ENCODE measurements at places on chromosomes 16 and 17.

GRCh38 chr17:67239597-67239996, 5.4 kb downstream of the HELZ start:
- DNase-seq: no peak

- no peak for DNase-seq
Observed at GRCh38 chr17:32299580-32300164, 34.0 kb downstream of the RHBDL3 start.

DNA sequence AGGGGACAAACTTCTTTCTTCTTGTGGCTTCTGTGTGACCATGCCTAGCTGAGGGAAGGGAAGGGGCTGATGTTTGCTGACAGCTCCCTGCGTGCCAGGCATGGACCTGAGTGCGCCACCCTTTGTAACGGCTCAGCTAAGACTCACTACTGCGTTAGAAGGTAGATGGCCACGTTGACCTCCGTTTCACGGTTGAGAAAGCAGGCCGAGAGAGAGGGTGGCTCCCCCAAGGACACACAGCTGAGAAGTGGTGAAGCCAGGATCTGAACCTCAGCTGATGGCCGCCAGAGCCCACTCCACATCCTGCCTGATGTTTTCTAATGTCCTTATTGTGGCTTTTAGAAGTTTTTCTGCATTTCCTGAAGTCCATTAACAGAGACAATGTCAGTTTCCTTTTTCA, 45.1 kb downstream of the RGS9 start:
- no peak for DNase-seq

- no peak for DNase-seq
Observed at GRCh38 chr16:59198487-59198886, 464.4 kb upstream of the GOT2 start.

- DNase-seq: no peak
Observed at GRCh38 chr17:68257934-68258333, 10.1 kb downstream of the AMZ2 start.

GRCh38 chr17:82434216-82434565, 15.8 kb upstream of the OGFOD3 start:
- no peak for DNase-seq

- DNase-seq: no peak
Observed at GRCh38 chr16:73418051-73418450, 370.1 kb upstream of the ZFHX3 start.

DNA sequence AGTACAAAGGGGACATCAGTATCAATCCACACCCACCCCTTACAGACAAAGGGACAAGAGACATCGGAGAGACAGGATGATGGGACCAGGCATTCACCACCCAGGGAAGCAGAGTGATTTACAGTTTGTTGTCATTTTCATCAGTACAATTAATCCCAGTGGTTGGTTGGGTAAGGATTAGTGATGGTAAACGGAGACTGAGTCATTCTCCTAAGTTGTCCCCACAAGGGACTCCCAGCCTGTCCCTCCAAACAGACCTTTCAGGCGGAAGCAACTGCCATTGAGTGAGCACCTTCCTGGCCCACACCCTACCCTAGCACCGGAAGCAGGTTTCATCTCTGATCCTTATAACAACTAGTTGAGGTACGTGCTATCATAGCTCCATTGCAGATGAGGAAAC, 11.2 kb downstream of the PPL start:
- no peak for DNase-seq

DNA sequence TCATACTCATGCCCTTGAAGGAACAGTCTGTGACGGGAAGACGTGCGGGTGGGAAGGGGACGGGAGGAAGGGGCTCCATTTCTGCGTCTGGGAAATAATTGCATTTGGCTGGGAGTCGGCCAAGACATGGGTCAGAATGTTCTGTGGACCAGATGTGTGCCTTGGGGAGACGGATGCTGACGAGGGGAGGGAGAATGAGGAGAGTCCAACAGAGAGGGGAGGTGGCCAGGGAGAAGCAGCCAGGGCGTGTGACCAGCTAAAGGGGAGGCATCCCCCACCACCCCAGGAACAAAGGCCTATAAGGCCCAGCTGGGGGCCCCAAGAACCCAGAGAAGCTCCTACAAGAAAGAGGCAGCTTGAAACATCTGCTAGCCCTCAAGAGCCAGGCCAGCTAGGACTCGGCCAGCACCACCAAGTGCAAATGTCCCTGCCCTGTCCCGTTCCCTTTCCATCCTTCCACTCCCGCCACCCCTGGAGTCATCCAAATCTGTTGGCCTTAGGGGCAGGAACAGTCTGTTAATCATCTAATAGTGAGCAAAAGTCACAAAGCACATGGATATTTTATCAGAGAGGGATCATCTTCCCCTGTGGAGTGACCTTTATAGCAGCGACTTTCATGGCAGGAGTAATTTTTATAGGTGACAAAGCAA, 42.5 kb upstream of the BCO1 start:
- DNase-seq: no peak

GRCh38 chr17:81644976-81645952, 8.3 kb downstream of the TSPAN10 start:
- DNase-seq: no peak

GRCh38 chr17:31394544-31394943, 3.1 kb downstream of the RAB11FIP4 start:
- peak; percentile 81 for DNase-seq

DNA sequence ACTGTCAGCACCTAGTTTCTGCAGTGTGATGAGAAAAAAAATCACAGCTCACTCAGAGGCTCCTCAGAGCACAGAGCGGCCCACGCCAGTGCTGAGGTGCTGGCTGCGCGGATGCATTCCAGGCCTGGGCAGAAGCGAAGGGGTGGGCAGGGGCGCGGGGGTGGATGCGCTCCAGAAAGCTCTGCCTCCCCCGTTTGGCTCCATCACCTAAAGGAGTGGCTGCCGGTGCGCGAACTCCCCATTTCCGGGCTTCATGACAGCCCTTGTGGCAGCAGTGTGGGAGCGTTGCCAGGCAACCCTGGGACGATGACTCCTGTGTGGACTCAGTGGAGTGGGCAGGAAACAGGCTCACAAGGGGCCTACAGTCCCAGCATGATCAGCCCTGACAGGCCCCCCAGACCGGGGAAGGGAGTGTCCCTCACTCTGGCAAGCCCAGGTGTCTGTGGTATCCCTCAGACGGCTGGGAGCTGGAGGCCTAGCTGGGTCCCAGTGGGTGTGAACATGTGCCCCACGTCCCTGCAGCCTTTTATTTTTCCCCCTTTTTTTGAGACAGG, 32.8 kb upstream of the NUDT16L1 start:
- no peak for DNase-seq

DNA sequence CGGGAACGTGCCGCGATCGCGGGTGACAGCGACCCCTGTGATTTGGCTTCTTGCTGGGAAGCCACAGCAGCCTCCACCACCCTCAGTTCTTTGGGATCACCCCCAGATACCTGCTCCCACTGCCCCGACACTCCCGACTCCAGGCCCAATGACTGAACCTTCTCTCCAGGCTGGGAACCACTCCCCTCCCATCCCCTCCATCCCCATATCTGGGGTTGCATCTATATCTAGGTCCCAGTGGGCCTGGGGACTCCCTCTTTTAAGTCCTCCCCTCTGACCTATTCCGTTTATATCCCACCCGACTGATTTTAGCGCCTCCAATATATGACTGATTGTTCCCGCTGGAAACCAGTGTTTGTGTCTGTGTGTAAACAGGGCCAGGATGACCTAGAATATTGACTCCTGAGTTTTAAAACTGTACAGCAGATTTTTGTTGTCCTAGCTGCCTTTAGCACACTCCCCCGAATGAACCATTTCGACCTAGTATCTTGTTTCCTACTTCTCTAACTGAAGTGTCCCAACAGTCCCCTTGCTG, 667 bp downstream of the PSMD3 start:
- DNase-seq: peak; percentile 29

- no peak for DNase-seq
Observed at GRCh38 chr17:17857496-17857895, 20.7 kb upstream of the SREBF1 start.

GRCh38 chr16:64648282-64648681, 473.6 kb downstream of the CDH11 start:
- no peak for DNase-seq

GRCh38 chr17:8005967-8006730, 3.7 kb downstream of the GUCY2D start:
- no peak for DNase-seq

- DNase-seq: no peak
Observed at GRCh38 chr16:3054965-3055733, 8.8 kb downstream of the MMP25 start.

GRCh38 chr17:49565948-49566491, 9.7 kb upstream of the NXPH3 start:
- no peak for DNase-seq

GRCh38 chr17:63626551-63627180, 4.4 kb downstream of the MAP3K3 start:
- no peak for DNase-seq

GRCh38 chr17:55606488-55606815, 95.2 kb upstream of the SMIM36 start:
- DNase-seq: no peak

- DNase-seq: no peak
Observed at GRCh38 chr17:16027708-16028584, 28.3 kb downstream of the TTC19 start.

- no peak for DNase-seq
Observed at GRCh38 chr17:36864827-36865430, 72.3 kb upstream of the LHX1 start.

GRCh38 chr17:16925461-16926060, 46.4 kb downstream of the TNFRSF13B start:
- no peak for DNase-seq

GRCh38 chr17:57312242-57312641, 55.9 kb downstream of the MSI2 start:
- DNase-seq: no peak

DNA sequence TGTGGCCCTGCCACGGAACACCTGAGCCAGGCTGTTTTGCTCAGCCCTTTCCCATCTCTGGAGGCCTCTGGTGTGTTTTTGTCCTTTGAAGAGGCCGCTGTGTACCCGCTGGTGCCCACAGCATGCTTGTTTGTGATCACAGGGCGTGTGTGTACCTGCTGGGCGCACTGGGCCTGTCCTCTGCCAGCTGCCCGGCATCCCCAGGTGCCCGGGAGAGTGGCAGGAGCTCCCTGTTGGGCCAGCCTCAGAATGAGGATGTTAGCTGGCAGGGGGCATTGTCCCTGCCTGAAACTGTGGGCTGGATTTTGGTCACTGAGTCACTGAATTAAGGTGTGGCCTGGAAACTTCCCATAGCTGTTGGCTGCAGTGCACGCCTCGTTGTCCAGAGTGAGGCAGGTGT, 31.1 kb downstream of the BAIAP2 start:
- DNase-seq: no peak

DNA sequence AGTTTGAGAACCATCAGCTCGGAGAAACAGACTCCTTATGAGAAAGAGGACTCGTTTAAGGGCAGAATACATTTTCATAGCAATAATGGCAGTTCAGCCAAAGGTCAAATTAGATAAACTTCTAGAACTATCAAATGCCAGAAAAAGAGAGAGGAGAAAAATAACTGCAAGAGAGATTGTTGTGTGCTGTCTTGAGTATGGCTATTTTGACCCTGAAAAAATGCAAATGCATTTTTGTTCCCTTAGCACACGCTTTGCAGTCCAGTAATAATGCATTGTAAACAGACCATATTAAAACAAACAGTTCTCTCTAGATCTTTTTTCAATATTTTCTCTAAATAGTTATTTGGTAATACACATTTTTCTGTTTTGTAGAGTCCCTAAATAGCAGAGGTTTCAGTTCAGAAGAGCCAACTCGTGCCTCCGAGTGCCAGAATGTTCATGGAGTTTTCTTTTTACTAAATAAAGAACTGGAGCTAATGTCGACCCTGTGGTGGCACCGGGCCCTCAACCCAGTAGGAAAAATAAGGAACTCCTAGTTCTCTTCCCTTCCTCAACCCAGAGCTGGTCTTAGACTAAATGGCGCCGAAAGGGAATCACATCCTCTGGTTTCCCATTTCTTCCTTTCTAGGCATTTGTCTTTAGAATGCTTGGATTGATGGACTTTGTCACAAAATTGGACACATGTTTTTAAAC, 298.0 kb downstream of the MAP2K4 start:
- no peak for DNase-seq

- DNase-seq: no peak
Observed at GRCh38 chr16:19165101-19165500, 2.9 kb upstream of the SYT17 start.

- DNase-seq: no peak
Observed at GRCh38 chr16:2973093-2973492, 3.9 kb downstream of the PAQR4 start.

DNA sequence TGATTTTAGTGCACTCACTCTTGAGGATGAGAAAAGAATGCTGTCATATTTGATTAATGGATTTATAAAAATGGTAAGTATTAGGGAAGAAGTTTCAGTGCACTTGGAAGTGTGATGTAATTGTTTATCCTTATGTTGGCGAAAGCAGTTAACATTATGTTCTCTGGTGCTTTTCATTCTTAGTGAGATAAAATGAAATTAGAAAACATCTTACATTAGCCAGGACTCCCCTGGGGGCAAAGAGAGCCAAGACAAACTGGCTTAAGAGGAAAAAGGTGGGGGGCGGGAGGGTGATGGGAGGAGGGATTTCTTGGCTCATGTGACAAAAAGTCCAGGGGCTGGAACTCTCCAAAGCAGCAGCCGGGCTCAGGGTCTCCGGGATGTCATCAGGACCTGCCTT, 73.2 kb downstream of the KNOP1 start:
- no peak for DNase-seq

DNA sequence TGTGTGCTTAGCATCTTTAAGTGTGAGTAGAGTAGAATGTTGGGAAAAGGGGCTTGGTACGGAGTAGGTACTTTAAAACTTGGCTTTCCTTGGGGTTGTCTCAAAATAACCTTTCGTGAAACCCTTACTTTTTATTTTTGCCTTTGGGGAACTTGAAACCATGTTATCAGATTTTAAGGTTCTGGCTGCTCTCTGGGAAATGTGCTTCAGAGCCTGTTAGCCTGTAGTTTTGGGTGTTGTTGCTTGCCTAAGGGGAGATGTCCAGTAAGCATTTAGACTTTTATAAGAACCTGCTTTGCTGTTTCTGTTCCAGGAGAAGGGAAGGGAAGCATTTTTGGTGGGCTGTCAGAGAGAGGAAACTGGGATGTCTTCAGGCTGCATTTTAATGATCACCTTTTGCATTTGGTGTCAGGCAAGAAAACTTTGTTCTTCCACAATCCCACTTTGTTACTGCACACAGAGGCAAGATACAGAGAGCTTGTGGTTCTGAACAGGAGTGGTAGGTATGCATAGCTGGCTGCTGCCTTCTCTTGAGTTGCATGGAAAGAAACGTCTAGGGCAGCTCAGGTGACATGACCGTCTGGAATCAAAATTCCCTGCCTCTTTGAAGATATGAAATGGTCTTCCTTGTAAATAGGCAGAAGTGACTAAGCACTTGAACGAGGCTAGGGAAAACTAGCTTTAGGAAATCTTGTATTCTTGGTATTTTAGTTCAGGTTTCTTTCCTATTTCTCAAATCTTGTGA, 1.7 kb downstream of the RABEP1 start:
- DNase-seq: no peak
